ENCODE measurements at places on chromosomes 16 and 17. TPM values are rescaled to one million over a fixed set of nuclear protein-coding genes. Genes with fewer than 3 reads are reported as not detected.

DNA sequence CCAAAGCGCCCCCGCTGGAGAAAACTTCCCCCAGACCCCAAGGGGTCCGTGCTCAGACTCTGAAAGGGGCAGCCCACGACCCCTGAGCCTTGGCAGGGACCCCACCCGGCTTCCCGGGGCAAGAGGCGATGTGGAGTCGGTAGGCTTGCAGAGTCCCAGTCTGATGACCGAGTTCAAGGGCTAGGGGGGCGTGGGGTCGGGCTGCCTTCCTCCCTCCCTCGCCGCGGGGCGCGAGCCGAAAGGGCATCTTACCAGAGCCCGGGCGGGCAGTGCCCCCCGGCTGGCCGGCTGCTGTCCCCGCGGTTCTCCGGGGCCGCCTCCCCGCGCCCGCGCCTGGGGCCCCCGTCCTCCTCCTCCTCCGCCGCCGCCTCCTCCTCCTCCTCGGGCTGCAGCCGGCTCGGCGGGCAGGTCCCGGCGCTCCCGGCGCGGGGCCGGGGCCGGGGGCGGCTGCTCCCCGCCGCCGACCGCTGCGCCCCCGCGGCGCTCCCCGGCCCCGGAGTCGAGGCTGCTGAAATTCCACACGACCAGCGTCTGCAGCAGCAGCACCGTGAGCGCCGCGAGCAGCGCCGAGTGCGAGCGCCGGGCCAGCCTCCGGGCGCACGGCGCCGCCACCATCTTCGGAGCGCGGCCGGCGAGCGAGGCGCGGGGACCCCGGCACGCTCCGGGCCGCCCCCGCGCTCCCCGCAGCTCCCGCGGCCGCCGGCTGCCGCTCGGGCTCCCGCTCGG is 415 bp downstream of the XYLT1 start:
- DNase-seq, result no peak

DNA sequence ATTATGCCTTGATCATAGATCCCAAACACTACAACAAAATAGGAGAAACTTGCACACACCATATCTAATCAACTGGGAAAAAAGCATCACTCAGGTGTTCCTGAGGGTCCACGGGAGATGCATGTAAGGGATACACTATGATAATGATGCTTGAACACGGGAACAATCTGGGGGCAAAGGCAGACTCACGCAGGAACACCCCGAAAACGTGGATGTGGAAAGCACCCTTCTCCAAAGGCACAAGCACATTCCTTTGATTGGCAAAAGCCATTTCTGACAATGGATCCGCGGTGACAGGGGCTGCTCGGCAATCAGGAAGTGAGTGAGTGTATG is 1.3 kb downstream of the ZNF652 start:
- no peak for DNase-seq

DNA sequence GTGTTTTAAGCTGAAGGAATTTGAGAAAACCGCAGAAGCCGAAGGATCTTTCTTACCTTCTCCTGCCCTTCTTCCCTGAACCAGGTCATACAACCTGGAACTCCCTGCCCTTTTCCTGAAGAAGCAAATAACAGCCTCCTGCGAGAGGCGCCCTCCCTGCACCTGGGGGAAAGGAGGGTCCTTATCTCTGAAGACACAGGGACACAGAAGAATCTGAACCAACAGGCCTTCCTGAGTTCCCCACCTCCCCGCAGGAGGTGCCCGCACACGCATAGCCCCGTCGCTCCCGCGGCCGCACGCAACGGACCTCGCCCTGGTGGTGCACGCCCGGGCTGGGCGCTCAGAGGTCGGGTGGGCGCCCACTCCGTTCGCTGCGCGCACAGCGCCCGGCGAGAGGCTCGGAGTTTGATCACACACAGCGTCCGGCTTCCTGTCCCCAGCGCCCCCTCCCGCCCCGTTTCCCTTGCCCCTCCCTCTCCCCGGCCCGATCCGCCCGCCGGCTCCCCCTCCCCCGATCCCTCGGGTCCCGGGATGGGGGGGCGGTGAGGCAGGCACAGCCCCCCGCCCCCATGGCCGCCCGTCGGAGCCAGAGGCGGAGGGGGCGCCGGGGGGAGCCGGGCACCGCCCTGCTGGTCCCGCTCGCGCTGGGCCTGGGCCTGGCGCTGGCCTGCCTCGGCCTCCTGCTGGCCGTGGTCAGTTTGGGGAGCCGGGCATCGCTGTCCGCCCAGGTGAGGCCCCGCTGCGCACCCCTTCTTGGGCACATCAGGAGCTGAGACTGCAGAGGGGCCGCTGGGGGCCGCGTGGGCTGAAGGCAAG is at the start of gene TNFSF12:
Gene TNFSF12 (plus strand): TSS at position 474 of the 816 bp plus-strand sequence. CDS start 96 bp downstream, at position 570.
- no peak for DNase-seq

The SLC13A5 gene
- total RNA-seq, result 0.05 TPM

The CD300LB gene
- total RNA-seq, result 0.38 TPM

GRCh38 chr17:74252211-74252610 is 21.8 kb upstream of the DNAI2 start:
- no peak for DNase-seq

The VTN gene
- 0.09 TPM for total RNA-seq

DNA sequence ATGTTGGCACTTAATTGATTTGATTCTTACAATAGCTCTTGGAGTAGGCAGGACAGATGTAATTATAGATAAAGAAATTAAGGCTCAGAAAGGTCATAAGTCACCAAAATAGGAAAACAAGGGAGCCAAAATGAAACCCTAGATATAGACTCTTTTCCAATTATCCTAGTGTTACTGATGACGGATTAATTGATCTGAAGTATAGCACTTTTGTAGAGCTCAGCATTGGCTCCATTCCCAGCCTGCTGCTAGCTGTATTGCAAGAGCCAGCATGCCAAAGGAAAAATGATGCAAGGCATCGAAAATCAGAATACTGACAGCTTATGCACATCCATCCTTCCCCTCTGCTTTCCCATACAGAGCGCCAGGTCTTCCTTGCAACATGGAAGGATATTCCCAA is 21.6 kb upstream of the RASL10B start:
- DNase-seq, result no peak

The SOST gene
- 0.14 TPM for total RNA-seq

The PRSS27 gene
- total RNA-seq, result 0.28 TPM

The CHAD gene
- 0.05 TPM for total RNA-seq

GRCh38 chr17:72004611-72005331 is 116.0 kb upstream of the SOX9 start:
- DNase-seq, result no peak

The CARD14 gene
- total RNA-seq, result 0.38 TPM

DNA sequence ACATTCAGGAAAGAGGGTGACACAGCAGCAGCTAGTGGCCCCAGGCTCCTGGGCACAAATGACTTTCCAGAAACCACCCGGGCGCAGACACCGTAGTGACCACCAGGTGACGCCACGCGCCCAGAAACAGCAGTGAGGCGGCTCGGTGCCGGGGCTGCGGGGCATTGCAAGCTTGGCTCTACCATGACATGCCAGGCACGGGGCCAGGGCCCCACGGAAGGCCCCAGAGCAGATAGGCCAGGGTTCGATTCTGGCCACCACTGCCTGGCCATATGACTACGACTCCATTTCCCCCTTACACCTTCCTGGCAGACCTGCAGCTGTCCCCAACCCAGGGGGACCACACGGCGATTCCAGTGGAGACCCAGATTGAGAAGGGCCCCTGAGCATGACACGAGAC is 6.7 kb downstream of the RHBDF1 start:
- peak; percentile 57 for DNase-seq
